Activated CD8-positive, alpha-beta memory T cell treated with anti-CD3 and anti-CD28 coated beads for 24 hours (primary cell): ENCODE measurements at places on chromosomes 7 and 10.

- DNase-seq, result no peak
Observed at GRCh38 chr7:3087243-3087755, 43.6 kb upstream of the CARD11 start.

- no peak for DNase-seq
Observed at GRCh38 chr10:60130130-60130579, 223.8 kb upstream of the CCDC6 start.

GRCh38 chr7:55517191-55517633 is 55.1 kb downstream of the VOPP1 start:
- no peak for DNase-seq

DNA sequence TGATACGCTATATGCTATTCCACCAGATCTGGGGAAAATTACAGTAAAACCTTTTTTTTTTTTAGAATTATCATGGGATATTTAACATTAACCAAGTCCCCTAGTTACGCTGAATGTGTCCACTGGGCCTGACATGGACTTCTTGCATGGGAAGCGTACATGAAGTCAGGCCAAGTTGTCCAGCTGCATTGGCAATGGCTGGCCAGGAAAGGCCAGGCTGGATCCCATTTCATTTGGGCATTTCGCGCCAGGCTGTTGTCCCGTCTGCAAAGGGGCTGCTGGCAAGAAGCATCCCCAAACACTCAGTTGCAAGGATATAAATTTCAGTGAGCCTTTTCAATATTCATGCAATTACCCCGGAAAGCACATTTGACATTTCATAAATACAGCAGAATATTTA is 933.3 kb downstream of the GRID1 start:
- DNase-seq, result no peak

GRCh38 chr10:28875549-28876081 is 198.3 kb downstream of the BAMBI start:
- DNase-seq, result no peak

GRCh38 chr7:137325927-137326326 is 17.6 kb downstream of the PTN start:
- no peak for DNase-seq

GRCh38 chr7:14305233-14305866 is 315.9 kb upstream of the ETV1 start:
- DNase-seq, result no peak

GRCh38 chr7:33757563-33758165 is 147.7 kb upstream of the BMPER start:
- no peak for DNase-seq

DNA sequence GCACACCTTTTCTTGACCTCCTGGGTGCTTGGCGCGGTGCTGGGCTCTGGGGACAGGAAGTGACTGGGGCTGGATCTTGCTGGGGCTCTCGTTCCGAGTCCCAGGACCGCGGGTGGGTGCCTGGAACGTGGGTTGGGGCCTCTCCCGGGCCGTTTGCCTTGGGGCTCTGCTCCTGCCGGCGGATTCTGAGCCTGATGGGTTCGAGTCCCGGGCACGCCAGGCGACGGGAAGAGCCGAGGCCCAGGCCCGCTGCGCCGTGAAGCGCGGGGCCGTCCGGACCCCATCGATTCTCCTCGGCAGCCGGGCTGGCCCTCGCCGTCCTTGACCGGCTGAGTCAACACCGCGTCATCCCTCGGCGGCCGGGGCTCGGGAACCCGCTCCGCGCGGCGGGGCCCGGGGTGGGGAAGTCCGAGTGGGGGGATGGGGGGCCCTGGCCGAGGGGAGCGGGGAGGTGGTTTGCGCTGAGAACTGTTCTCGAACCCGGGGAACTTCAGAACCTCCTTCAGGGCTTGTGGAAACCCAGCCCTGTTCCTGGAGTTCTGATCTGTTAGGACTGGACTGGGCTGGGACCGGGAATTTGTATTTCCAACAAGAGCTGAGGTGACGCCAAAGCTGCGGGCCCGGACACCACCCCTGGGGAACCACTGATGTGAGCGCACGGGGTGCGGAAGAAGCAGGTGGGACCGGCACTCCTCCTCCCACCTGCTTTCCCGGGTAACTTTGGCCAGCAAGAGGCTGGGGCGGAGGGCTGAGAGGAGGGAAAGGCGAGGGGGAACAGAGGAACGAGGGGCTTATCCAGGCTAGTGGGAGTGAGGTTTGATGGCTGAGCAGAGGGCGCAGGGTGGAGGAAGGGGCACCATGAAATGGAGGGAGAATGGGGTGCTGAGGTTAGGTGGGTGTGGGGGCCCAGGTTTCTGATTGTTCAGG is 6.2 kb downstream of the HHEX start:
- no peak for DNase-seq

DNA sequence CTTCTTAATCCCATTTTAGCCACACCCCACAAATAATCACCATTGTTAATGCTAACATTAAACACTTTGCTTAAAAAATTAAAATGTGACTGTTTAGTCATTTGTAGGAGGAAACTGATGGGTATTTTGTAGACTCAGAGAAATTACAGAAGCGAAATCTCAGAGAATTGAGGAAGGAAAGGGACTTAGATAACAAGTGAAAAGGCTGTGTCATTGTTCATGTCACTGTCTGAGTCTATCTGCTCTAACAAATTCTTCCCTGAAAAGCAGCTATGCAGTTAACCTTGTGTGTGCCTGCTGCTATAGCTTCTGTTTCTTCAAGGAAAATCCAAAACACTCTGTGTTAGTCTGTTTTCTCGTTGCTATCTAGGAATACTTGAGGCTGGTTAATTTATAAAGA is 40.9 kb upstream of the PLXDC2 start:
- DNase-seq, result no peak

DNA sequence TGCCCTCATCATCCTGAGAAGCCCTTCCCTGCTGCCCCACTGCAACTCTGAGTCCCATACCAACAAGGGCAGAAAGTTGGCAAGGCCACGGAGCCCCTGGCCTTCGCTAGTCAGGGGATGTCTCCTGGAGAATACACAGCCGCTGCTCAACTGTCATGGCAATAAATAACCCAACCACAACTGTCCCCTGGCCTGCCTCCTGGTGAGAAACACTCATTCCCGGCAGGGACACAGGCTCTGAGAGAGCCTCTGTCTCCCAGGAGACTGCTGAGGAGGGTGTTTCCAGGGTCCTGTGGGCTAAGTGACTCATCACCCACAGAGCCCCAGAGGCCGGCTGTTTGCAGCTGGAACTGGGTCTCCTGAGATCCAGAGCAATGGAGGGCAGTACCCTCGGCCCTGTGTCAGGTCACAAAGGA is 354.1 kb downstream of the TNS3 start:
- no peak for DNase-seq

GRCh38 chr10:114618722-114619121 is 39.4 kb downstream of the ABLIM1 start:
- DNase-seq, result no peak

- DNase-seq, result no peak
Observed at GRCh38 chr7:21051865-21052264, 265.2 kb upstream of the SP8 start.

- DNase-seq, result no peak
Observed at GRCh38 chr10:132942101-132943057, at the start of gene CFAP46. CFAP46 (minus strand) TSS chr10:132942570; CDS start chr10:132942484, 86 bp downstream.

DNA sequence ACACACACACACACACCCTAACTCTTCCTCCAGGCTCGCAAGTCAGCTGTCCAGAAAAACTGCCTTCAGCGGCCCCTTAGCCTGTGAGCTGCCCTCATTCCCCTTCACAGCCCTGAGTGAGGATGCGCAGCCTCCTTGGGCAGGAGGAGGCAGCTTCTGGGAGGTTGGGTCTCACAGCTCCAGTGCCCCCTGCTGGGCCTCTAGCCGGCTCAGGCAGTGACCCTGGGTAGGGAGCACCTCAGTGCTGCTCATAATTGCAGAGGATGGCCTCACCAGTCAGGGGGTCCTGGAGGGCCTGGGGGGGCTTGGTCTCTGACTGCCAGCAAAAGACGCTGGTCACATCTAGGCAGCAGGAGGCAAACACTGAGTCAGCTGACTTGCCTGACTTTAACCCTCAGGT is 43.7 kb downstream of the ZNF273 start:
- DNase-seq, result no peak

GRCh38 chr10:34160595-34160994 is 654.5 kb downstream of the PARD3 start:
- DNase-seq, result no peak
